ENCODE measurements at places on chromosomes 12 and 14.

DNA sequence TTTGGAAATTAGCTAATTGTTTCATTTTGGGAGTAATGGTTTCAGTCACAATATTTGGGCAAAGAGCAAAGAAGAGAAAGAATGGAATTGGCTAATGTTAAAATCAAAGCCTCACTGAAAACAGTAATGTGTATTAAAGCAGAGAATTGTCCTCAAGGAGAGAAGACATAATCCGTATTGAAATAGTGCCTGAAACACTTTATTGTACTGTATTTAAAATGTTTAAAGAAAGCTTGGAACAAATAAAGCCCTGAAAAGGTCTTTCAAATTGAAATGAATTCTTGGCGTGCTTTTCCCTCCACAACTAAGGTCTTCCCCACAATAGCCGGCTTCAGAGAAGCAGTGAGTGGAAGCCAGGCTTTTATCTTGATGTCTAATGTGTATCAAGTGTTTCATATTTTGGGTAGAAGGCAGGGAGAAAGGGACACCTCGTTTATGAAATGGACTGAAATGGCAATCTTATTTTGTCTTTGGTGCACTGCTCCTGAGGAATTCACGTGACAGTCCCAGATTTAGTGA, 212.9 kb upstream of the CRY1 start:
- DNase-seq, result no peak

DNA sequence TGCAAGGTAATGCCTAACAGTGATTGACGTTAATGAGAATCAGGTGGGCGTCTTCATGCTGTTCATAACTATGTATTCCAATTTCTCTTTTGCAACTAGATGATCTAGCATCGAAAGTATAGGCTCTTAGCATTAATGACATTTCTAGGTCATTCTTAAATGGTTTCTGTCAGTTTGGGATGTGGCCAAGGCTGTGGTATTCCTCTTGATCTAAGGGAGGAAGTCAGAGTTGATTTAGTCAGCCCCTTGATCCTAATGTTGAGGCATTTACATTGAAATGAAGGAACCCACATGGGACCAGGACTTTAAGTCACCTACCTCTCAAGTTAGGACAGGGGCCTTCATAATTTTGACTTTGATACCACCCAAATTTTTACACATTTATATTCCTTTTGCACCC, 448.1 kb downstream of the NPAS3 start:
- DNase-seq, result no peak

GRCh38 chr12:108570743-108571608, 8.6 kb downstream of the ISCU start:
- DNase-seq, result no peak

GRCh38 chr14:71675126-71675899, 256.9 kb upstream of the RGS6 start:
- DNase-seq, result peak; percentile 45

- DNase-seq, result no peak
These were observed 108.7 kb upstream of the HIF1A start for GRCh38 chr14:61586544-61587055.

- DNase-seq, result no peak
These were observed 66.8 kb downstream of the TXNDC16 start for GRCh38 chr14:52485350-52485960.

DNA sequence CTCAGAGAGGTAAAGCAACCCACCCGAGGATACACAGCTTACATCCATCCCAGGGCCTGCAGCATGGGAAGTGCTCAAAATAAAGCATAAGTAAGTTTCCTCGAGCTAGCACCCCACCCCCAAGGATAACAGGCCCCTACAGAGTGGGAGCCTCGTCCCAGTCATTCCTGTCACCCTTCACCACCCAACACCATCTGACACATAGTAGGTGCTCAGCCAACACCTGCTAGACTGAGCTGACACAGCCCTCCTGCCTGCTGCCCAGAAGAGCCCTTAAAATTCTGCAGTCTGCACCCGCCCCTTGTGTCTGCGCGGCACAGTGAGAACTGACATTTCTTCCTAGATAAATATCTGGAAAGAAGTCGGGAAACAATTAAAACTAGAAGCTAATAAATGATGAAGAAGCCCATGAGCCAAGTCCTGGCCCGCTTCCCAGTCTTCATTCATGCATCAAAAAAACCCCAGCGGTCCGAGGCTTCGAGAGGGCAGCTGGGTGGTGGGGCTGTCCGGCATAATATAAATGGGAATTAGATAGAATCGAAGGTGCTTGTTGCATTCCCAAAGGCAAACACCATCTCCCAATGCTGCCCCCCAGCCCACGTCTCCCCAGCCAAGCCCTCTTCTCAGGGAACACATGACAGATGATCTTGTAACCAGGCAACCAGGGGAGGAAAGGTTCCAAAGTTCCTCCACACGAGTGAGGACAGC, 76.2 kb downstream of the BCL11B start:
- no peak for DNase-seq

DNA sequence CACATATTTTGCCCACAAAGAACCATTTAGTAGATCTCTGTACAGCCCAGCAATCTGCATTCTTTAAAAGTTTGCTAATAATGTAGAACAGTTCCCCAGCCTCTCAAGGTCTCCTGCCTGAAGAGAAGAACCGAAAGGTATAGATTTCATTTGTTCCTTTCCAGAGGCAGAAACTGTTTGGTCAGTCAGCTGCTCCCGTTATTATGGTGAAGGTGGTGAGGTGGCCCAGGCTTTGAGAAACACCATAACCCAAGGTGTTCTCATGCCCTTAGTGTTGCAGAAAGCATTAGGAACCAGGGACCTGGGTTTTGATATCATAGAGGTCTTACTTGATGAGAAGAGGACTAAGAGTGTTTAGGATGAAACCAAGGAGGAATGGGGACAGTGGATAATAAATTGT, 65.3 kb downstream of the SUSD6 start:
- no peak for DNase-seq

DNA sequence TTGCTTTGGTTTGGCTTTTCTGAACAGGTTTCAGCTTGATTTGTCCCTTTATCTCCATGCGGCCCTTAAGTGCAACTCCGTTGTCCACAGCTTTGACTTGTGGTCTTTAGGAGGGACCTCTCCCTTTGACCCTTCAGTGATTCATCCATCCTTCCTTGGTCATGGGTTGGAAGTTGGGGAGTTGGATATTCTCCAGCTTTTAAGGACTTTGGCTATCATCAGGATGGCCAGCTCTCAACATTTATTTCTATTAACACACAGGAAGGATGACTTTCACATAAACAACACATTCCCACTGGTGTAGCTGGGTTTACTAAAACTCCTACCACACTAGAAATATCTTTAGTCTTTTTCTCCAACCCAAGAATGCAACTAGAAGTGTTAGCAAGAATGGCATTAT, 50.9 kb upstream of the E2F7 start:
- no peak for DNase-seq

GRCh38 chr12:71731439-71732356, 23.0 kb upstream of the RAB21 start:
- DNase-seq, result no peak

GRCh38 chr12:68924546-68924945, 8.4 kb downstream of the CPM start:
- DNase-seq, result no peak

DNA sequence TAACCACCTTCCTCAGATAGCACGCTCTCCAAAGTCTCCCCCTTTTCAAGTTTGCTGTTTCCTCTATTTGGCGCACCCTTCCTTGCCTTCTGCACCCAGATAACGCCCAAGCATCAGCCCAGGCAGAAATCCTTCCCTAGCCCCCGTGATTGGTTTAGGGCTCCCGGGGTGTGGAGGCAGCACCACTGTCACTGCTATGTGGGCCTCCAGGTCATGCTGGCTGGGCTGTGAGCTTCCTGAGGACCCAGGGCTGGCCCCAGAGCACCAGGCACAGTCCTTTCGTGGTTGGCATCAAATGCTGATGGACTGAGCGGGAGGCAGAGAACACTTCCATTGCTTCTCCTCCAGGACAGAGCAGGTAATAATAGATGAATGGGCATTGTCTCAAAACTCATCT, 311.4 kb downstream of the BCL11B start:
- no peak for DNase-seq

GRCh38 chr12:53221203-53222080, 10.6 kb downstream of the RARG start:
- no peak for DNase-seq

GRCh38 chr14:68477110-68477455, 315.8 kb downstream of the ZFP36L1 start:
- no peak for DNase-seq

- no peak for DNase-seq
These were observed 117.0 kb downstream of the TTC8 start for GRCh38 chr14:88941414-88941813.

DNA sequence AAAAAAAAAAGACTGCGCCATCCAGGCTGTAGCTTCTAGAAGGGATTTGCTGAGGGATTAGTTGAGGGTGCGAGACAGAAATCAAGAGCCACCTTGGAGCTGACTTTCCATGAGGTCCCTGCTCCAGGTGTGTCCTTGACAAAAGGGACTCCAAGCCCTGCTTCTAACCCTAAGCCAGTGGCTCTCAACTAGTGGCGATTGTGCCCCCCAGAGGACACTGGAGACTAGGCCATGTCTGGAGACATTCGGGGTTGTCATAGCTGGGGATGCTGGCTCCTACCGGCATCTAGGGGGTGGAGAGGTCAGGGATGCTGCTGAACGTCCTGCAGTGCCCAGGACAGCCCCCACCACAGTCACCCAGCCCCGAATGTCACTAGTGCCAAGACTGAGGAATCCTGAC, 40.6 kb downstream of the SPRING1 start:
- DNase-seq, result no peak

DNA sequence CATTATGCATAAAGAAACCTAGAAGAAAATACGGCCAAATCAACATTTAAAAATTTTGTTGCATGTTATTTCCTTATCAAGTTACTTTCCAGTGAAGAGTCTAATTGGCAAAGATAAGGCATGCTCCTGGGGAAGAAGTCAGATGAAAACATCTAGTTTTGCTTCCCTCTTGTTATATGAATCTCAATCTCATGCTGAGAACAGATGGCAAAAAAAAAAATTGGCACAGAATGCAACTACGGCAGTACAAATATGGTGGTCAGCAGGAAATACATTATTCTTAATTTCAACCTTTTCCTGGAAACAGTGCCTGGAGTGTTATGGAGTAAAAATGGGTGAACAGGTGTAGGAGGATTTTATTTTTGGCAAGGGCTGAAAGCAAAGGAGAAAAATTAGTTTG, 32.8 kb downstream of the HECTD4 start:
- no peak for DNase-seq

- no peak for DNase-seq
These were observed 66.5 kb downstream of the C2CD5 start for GRCh38 chr12:22477894-22478287.

- DNase-seq, result no peak
These were observed 353.9 kb downstream of the PCNX1 start for GRCh38 chr14:71261206-71261605.

- no peak for DNase-seq
These were observed 4.0 kb downstream of the LRP1-AS start for GRCh38 chr12:57143454-57143853.

DNA sequence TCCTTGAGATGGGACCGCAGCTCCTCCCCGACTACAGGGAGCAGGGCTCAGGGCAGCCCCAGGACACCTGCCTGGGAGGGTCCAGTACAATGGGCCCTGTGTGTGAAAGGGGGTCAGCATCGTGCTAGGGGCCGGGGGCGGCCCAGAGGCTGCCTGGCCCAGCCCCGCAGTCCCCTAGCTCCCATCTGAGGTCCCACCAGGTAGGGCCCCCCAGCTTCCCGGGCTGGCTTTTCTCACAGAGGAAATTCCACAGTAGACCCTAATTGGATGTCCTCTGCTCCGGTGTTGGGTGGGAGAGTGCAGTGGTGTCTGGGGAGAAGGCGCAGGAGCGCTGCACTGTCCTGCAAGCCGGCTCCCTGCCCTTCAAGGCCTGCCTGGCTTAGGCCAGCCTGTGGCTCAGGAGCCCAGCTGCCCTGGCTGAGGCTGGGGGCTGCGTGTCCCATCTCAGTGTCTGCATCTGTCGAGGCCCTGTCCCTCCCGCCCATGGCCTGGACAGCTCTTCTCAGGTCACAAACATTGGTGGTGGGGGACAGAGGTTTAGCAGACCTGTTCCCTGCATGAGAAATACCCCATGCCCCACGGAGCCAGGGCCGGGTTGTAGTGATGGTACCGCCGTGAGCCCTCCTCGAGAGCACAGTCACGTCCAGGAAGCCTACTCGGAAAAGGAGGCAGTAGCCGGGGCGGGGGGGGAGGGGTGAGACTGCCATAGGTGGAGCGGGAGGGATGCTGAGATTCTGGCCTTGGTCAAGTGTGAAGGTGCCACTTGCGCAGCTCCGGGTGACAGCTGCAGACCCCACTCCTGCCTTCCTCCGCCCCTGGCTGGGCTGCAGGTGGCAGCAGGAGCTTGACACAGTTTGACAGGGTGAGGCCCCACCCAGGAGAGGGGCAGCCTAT, 11.6 kb downstream of the HIP1R start:
- no peak for DNase-seq

GRCh38 chr12:70002097-70002911, 177.3 kb downstream of the MYRFL start:
- no peak for DNase-seq

- no peak for DNase-seq
These were observed 31.6 kb downstream of the KLRD1 start for GRCh38 chr12:10339053-10339840.

DNA sequence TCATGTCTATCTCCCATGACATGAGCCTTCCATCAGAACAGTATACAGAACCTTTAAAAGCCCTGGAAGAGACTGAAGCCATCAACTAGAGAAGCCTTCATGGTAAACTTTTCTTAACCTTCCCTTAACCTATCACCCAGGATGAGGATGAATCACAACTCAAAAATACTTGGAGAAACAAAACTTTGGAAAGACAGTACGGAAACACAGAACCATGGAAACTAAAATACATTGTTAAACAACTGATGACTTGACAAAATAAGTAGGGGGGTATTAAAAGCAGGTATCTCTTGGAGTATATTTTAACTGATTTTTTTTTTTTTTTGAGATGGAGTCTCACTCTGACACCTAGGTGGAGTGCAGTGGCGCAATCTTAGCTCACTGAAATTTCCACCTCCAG, 8.7 kb downstream of the TM7SF3 start:
- DNase-seq, result no peak

- DNase-seq, result no peak
These were observed 14.7 kb upstream of the SLC25A3 start for GRCh38 chr12:98578821-98579220.

DNA sequence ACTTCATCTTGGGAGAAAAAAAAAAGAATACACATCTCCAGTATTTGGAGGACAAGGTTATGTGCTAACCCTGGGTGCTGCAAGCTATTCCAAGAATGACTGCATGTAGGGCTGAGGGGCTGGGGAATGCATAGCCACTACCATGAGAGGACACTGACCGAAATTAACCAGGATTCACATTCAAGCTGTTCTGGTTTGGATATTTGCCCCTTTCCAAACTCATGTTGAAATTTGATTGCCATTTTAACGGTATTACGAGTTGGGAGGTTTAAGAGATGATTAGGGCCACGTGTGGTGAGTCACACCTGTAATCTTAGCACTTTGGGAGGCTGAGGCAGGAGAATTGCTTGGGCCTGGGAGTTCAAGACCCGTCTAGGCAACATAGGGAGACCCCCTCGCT, 18.5 kb upstream of the MARK3 start:
- DNase-seq, result no peak

DNA sequence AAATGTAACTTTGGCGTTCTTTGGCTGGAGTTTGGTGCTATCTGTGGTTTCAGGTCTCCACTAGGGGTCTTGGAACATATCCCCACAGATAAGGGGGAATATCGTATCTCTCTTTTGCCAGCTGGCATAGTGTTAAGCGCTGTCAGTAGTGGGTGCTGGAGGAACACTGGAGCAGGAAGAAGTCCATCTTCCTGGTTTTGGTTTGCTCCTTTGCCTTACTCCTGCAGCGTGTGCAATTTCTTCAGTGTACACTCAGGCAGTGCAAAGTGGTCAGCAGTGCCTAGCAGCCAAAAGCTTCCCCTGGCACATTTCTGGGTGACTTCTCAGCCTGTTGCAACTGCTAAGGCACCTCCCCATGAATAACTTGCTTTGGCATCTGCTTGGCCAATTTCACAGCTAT, 11.7 kb upstream of the RIPK3 start:
- no peak for DNase-seq
